Right forelimb (tissue), 1 donor: ENCODE measurements at places on chromosomes 12 and 14.

DNA sequence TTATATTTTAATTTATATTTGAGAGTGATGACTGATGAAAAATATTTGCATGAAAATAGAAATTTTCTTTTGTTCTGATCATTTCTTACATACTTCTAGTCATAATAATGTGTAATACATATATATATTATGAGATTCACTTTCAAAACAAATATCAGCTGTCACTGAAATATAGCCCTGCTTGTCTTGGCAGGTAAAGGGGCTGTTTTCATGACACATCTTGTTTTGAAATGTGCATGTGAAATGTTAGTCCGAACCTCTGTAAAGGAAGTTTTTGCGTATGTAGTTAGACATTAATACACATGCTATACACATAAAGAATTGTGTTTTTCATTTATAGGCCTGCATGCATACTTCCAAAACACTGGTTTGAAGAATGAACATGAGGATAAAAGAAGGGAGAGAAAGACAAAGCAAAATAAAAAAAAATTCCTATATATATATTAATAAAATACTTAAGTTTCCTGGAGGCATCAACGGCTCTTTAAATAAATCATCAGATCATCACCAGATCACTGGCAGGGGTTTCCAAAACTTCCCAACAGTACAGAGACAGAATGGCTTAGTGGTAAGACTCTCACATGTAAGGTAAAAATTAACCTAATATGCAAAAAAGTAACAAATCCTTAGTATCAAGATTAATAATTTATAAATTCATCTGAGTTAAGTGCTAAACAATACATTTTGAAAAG, 60.1 kb downstream of the SEL1L start:
- DNase-seq = no peak

DNA sequence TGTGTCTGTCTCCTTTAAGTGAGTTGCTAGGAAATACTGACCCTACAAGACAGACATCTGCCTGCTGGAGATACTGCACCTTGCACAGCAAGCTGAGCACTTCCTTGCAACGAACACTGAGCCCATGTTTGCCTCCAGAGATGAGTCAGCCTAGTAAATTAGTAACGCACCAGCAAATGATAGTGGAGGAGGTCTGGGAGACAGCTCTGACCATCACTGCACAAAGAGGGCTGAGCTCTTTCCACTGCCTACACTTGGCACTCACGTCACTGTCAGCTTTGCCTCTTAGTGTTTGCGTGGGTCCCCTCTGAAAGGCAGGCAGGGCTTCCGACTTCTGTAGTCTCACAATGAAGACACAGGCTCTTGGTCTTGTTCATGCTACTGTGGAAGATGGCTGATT, 109.0 kb downstream of the APAF1 start:
- DNase-seq = no peak

- no peak for DNase-seq
Measured at GRCh38 chr14:71583705-71584104, 348.5 kb upstream of the RGS6 start.

DNA sequence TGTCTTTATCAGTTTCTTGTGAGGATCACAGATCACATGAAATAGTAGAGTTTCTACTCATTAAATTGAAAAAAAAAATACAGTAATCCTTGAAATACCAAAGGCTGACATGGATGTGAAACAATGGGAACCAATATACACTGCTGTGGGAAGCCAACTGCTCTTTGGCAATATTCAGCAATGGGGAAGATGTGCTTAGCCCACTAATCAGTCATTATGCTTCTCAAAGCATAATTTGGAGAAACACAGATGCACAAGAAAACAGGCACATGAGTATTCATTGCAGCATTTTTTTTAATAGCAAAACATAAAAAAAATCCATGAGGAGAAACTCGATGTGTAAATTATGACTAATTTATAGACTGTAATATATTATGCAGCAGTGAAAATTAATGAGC, 40.6 kb downstream of the A2M start:
- DNase-seq = no peak

- DNase-seq = no peak
Measured at GRCh38 chr12:19263672-19264071, 134.1 kb downstream of the PLEKHA5 start.

DNA sequence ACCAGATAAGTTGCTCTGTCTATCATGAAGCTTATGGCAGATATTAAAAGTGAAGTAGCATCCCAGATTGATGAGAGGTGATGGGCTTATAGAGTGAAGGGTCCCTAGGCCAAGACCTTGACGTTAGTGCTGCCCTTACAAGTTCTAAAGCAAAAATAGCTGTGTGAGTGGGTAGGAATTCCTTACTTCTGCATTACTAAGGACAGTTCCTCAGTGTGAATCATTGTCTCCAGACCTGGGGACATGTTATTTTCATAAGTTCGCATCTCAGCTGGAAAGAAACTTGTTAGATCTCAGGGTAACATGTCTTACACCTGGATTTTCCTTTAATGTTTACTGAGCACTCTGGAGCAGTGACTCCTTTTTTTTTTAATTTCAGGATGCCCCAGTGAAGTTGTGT, 28.7 kb downstream of the MAPKAPK5 start:
- DNase-seq = no peak
